Stimulated activated CD4-positive, alpha-beta T cell treated with anti-CD3 and anti-CD28 coated beads, Interleukin-4, amount 100 ng/mL, for 4 hours (primary cell): ENCODE measurements at places on chromosomes 16 and 17.

DNA sequence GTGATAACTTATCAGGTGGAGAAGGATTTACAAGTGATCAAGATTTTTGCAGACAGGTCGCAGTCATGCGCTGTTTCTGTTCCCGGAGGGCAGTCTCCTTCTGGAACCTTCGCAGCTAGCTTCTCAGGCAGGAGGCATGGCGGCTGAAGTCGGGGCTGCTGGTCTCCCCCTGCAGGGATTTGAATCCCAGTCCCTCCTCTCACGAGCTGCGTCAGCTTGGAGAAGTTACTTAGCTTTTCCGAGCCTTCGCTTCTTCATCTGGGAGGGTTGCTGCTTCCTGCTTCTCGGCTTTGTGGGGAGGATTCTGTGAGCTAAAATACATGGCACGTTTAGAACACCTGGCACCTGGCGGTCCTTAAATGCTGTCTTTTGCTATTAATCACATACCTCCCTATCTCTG lies 287.8 kb upstream of the FOXF1 start:
- no peak for DNase-seq

DNA sequence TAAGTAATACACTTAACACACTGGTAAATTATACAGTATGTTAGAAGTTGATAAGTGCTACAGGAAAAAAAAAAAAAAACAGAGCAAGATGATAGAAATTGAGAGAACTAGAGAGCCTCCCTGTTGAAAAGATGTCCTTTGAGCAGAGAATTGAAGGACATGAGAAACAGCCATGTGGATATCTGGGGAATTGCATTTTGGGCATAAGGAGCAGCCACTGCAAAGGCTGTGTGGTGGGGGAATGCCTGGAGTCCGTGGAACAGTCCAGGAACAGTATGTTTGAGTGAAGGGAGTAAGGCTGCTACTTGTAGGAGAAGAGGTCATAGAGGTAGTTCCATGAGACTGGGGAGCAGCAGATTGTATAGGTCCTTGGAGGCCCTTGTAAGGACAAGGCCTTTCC lies 178.4 kb downstream of the FTO start:
- DNase-seq: no peak

DNA sequence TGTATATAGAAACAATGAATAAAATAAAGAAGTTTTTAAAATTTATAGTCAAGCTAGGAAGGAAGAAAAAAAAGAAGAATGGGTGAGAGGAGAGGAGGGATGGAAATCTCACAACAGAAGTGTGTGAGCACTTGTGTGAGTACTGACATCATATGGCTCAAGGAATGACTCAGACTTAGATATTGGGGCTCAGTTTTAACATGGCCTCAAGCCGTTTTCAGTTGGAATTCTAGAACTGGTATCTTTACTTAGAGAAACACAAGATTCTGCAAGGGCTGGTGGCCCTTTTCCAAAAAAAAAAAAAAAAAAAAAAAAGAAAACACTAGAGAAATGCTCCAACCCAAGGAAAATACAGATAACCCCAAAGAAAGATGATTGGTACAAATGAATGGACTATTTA lies 55.1 kb downstream of the STXBP4 start:
- DNase-seq: no peak

DNA sequence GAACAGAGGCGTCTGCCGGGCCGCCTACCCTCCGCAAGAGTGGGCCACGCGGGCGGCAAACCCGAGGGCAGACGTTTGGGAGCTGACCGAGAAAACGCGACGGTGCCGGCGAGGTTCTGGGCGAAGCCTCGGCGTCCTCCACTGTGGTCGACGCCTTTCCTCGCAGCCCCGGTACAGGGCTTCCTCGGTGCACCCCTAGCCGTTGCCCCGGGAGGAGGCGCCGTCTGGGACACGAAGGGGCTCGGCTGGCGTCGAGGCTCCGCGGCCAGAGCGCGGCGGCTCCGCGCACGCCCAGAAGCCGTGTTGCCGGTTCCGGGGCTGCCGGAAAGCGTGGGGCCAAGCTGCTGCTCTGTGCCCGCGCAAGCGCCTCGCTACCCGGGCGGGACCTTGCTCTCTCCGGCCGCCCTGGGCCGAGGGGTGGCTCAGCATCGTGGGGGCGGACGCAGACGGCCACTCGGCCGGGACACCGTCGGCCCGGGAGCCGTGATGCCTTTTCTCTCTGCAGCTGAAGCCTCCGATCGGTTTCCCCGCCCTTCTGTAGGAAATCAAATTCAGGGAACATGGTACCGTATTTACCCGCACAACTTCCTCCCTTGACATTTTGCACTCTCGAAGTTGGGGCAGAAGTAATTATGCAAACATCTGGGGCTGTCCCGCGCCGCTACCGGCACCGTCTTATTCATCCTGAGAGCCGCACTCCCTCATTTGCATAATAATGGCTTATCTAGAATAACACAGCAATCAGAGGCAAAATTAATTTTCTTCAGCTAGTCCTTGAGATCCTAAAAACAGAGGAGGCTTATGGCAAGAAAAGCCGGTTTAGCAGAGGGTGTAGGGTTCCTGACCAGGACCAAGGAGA lies 7.3 kb upstream of the CBX8 start:
- DNase-seq: peak; percentile 77

- no peak for DNase-seq
Observed at GRCh38 chr17:41772218-41772585, 14.3 kb downstream of the JUP start.

DNA sequence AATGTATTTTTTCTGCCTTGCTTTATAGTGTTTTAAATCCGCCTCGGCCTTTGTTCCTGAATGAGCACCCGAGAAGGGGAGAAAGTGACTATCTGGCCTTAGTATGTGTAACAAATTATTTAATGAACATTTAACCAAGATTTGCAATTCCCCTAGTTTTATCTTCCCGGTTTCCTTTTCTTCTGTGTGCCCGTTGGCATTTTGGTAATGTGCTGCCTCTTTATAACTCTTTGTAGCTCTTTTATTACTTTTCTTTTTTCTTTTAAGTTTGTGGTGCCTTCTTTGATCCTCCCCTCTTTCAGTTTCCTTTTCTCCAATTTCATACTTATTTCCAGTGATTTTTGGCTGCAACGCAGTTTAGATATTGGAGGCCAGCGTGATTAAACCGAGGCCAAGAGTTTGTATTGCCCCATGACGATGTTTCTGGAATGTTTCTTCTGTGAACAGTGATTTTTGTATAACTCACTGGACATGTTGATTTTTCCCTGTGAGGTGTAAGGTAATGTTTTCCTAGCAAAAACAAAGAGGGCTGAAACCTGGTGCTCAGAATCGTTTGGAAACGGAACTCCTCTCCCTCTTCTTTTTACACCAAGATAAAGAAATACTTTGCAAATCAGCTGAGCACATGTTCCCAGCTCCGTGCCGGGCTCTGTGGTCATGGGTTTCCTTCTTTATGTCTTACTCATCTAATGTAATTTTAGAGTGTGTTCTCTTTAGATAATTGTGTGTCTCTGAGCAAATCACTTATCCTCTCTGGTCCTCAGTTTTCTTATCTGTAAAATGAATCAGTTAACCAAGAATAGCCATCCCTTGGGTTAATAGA lies 344.3 kb downstream of the WWOX start:
- DNase-seq: no peak

DNA sequence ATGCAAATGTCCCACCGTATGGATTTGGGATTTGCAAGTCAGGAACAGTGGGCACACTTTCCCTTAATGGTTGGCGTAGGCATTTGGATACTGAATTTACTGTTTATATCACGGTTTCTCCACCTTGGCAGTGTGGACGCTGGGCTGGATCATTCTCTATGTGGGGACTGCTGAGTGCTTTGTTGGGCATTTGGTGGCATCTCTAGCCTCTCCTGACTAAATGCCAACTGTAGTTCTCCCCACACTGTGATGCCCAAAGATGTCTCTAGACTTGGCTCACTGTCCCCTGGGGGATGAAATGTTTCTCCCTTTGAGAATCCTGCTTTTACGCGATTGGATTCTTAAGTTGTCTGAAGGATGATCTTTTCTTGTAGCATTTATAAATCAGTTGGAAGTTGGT lies 49.0 kb downstream of the RBFOX1 start:
- no peak for DNase-seq

DNA sequence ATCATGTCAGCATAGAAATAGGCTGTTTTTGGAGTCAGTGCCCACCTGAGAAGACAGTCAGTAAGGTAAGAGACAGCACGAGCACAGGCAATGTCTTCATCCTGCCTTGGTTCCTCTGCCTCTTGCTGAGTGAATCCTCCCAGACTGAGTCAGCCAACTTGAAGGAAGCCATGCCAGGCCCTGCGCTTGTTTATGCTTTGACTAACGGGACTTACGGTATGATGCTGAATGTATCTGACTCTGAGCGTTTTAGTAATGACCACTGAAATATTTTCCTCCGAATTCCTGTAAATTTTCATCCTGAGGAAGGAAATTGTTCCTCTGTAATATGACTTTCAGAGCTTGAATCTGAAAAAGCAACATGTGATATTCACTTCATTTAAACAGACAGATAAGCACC lies 18.0 kb downstream of the C17orf67 start:
- DNase-seq: no peak

DNA sequence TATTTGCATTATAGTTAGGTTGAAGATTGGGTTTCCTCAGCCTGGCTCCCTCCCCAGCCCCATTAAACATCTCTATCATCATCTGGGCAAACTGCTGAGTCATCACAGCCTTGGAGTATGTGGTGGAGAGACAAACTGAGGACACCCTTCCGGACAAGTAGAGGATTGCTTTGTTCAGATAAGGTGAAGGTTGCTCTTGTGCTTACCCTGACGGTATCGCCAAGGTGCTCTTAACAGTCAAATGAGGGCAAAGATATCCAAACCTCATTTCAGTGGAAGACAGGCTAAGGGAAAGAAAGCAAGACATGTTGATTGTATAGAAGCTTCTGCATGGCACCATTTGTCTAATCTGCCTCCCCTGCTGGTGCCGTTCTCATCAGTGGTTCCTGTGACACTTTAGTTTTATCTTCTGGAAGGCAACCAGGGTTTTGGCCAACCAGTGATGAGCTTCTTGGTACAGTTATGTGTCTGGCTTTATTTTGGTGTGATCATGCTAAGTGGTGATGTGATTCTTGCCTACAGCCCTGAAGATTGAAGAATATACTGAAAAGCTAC lies 56.9 kb upstream of the LGALS9 start:
- DNase-seq: no peak

- no peak for DNase-seq
Observed at GRCh38 chr17:77914385-77915254, 43.9 kb upstream of the TNRC6C start.

- no peak for DNase-seq
Observed at GRCh38 chr17:76095943-76096342, 7.6 kb downstream of the EXOC7 start.

DNA sequence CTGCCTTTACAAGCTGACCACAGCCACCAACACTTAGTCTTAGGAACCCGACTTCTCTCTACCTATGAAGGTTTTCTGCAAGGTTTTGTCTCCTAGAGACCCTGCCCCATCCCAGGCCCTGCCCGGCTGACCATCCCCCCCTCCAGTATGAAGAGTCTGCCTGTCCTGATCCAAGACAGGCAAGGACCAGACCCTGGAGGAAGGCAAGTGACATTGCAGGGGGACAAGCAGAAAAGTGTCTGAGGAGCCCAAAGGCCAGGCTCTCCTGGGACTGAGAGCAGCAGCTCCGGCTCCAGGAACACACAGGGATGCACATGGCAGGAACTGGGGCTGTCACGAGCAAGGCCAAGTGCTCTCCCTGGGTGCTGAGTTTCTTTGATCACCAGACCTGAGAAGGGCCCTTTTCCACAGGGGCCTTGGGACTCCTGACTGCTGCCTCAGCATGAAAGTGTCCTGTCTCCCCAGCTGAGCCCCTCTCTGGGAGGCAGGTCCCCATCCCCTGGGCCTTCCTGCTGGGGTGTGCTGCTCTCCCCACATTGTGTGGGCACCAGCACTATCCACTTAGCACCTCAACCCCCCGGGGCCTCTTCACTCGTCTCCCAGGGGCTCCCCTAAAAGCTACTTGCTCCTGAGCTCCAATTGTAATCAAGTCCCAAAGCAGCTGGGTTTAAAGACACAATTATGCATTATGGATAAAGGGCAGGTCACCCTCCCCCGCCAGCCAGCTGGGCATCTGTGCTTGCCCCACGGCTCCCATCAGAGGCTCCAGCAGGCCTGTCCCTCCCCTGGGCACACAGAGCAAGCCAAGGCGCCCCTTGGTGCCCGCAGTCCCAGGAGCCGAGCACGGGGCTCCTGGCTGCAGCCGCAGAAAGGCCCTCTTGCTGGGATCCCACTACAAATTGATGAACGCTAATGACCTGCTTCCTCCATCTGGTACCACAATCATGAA lies 11.6 kb upstream of the CACNG4 start:
- DNase-seq: no peak

GRCh38 chr17:81920612-81921536 lies 2.9 kb upstream of the SIRT7 start:
- no peak for DNase-seq

DNA sequence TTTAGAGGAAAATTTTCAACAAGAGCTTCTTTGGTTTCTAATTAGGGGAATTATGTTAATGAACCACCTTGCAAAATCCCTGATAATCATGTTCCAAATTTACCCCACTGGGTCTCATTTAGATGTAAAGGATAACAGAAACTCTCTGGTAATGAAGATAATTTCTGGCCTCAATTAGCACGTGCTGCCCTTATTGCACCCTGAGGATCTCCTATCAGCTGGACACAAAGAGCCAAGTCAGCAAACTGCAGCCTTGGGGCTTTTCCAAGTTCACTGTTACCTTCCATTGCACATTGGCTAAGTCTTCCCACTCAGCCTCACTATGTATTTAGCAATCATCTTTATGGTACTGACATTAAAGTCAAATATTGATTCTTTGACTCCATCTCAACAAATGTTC lies 78.1 kb downstream of the GP2 start:
- no peak for DNase-seq

DNA sequence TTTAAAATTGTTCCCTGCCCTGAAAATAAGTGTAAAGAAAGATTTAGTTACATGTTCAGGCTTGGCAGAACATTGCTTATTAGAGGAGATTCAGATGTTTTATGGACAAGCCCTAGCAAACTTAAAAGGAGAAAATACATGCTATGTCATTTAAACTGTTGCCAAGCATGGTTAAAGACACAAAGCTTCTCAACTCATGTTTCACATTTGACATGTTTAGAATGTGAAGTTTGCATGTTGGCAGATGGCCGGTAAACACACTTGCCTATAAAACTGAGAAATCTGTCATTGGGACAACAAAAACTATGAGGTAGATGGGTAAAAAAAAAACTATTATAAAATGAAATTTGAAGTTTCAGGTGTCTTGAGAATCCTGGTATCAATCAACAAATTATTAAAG lies 5.8 kb downstream of the KRTAP29-1 start:
- no peak for DNase-seq

DNA sequence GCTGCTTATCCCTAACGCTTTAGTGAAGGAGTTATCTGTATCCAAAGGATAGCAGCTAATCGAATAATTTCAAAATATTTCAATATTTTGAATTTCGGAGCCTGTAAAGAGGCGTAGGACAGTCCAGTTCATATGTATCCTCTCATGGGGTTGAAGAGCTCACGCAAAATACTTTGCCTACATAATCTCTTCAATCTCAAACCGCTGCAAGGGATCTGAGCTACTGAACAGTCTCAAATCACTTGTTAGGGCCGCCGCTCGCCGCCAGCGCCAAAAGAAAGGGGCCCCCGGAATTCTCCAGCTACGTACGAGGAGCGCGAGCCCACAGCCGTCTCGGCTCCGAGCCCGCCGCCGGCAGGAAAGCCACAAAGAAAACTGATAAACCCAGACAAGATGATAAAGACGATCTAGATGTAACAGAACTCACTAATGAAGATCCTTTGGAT lies 601 bp upstream of the RFWD3 start:
- no peak for DNase-seq

GRCh38 chr17:61689610-61690180 lies 98.7 kb upstream of the NACA2 start:
- no peak for DNase-seq
